Mesothelial cell of epicardium (in vitro differentiated cells): ENCODE measurements at places on chromosomes 4 and X.

DNA sequence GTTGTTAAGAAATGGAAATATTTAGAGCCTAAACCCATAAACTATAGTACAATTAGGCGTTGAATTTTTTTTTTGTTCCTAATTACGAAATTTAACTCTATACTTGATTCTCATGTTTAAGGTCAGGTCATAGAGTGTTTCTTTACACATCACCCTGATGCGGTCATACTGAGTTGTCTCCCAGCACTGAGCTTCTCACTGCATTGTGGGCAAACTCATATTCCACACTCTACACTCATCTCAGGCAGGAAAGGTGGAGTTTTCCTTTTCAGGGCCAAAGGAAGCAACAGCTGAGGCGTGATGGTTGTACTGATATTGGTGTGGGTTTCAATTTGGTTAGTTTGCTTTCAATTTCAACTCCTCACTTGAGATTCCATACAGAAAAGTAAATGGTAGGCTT lies 75.4 kb downstream of the FAT4 start:
- no peak for DNase-seq
- H3K4me3 ChIP-seq: no peak overlapping the region
- peaks cover 20% of the 10 kb centered on the region for H3K4me1 ChIP-seq
- no peaks in the 10 kb centered on the region for H3K27me3 ChIP-seq

GRCh38 chr4:38666766-38667084 lies 2.7 kb downstream of the KLF3 start:
- H3K4me1 ChIP-seq: peaks cover 69% of the 10 kb centered on the region
- peak overlapping the region; percentile 94 for H3K4me3 ChIP-seq
- no peaks in the 10 kb centered on the region for H3K36me3 ChIP-seq
- no peak for DNase-seq
- H3K27me3 ChIP-seq: no peaks in the 10 kb centered on the region

DNA sequence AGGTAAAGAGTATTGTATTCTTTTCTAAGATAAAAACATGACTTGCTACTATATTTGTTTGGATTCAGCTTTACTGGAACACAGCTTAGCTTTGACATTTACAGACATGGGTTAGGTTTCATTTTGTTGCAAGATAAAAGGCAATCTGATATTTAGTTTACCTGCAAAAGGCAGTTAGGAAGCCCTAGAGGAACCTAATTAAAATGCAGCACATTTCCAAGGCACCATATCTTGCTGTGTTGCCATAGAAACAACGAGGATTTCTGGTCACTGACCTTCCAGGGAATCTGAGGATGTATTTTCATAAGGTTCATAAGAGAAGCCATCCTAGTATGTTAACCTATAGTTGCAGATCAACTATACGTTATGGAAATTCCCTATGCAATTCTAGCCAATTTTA lies 116.0 kb downstream of the SNCA start:
- no peak for DNase-seq
- peaks cover 13% of the 10 kb centered on the region for H3K4me1 ChIP-seq
- no peak overlapping the region for H3K4me3 ChIP-seq
- peaks cover 3% of the 10 kb centered on the region for H3K36me3 ChIP-seq
- H3K27ac ChIP-seq: no peak overlapping the region

- no peak overlapping the region for H3K4me3 ChIP-seq
- no peak for DNase-seq
- H3K27ac ChIP-seq: no peak overlapping the region
- peaks cover 4% of the 10 kb centered on the region for H3K27me3 ChIP-seq
- peaks cover 3% of the 10 kb centered on the region for H3K4me1 ChIP-seq
- H3K36me3 ChIP-seq: no peaks in the 10 kb centered on the region
These were observed 41.9 kb upstream of the NSG1 start for GRCh38 chr4:4344915-4345527.

GRCh38 chrX:49273181-49273727 lies 3.7 kb downstream of the PPP1R3F start:
- H3K4me3 ChIP-seq: no peak overlapping the region
- H3K27me3 ChIP-seq: no peaks in the 10 kb centered on the region
- no peak for DNase-seq
- H3K27ac ChIP-seq: no peak overlapping the region
- H3K36me3 ChIP-seq: peaks cover 2% of the 10 kb centered on the region

DNA sequence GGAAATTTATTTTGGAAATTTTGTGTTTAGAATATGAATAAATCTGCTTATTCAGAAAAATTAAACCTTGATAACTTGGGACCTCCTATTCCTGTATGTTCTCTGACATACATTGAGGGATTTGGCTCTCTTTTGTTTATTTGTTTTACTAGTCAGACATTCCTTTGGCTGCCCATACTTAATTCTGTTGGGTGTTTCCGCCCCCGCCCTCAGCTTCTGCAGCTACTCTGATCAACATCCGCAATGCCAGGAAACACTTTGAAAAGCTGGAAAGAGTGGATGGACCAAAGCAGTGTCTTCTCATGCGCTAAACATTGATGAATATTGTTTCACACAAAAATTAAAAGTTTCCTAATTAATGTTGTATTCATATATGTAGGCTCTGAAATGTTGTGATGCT lies 40.5 kb downstream of the RRAGB start:
- H3K27me3 ChIP-seq: no peaks in the 10 kb centered on the region
- no peak for DNase-seq
- no peak overlapping the region for H3K4me3 ChIP-seq
- H3K4me1 ChIP-seq: no peaks in the 10 kb centered on the region

- no peak overlapping the region for H3K4me3 ChIP-seq
- H3K4me1 ChIP-seq: peaks cover 81% of the 10 kb centered on the region
- H3K27me3 ChIP-seq: no peaks in the 10 kb centered on the region
- H3K27ac ChIP-seq: peak overlapping the region; percentile 18
- DNase-seq: no peak
These were observed 130.6 kb upstream of the STX18 start for GRCh38 chr4:4672402-4672801.

DNA sequence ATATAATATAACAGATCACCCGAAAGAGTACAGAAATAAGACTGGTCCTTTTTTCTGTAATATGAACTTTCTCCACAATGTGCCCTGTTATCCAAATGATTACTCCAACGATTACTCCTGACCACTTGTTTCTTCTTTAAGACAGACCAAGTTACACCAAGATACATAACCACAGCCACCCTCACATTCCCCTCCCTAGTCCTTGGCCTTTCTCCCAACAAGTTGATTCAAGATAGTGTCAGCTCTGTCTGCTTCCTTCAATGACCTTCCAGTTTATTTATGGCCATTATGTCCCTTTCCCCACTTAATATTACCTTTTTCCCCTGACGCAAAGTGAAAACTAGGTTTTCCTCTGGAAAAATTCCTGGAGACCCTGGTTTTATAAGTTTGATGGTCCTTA lies 397.2 kb downstream of the FAM47B start:
- H3K36me3 ChIP-seq: no peaks in the 10 kb centered on the region
- no peak overlapping the region for H3K27ac ChIP-seq
- H3K27me3 ChIP-seq: no peaks in the 10 kb centered on the region
- H3K4me1 ChIP-seq: no peaks in the 10 kb centered on the region

- H3K36me3 ChIP-seq: no peaks in the 10 kb centered on the region
- H3K4me3 ChIP-seq: no peak overlapping the region
- no peaks in the 10 kb centered on the region for H3K27me3 ChIP-seq
- H3K4me1 ChIP-seq: no peaks in the 10 kb centered on the region
- no peak overlapping the region for H3K27ac ChIP-seq
These were observed 31.3 kb downstream of the CXCL13 start for GRCh38 chr4:77636902-77637301.

DNA sequence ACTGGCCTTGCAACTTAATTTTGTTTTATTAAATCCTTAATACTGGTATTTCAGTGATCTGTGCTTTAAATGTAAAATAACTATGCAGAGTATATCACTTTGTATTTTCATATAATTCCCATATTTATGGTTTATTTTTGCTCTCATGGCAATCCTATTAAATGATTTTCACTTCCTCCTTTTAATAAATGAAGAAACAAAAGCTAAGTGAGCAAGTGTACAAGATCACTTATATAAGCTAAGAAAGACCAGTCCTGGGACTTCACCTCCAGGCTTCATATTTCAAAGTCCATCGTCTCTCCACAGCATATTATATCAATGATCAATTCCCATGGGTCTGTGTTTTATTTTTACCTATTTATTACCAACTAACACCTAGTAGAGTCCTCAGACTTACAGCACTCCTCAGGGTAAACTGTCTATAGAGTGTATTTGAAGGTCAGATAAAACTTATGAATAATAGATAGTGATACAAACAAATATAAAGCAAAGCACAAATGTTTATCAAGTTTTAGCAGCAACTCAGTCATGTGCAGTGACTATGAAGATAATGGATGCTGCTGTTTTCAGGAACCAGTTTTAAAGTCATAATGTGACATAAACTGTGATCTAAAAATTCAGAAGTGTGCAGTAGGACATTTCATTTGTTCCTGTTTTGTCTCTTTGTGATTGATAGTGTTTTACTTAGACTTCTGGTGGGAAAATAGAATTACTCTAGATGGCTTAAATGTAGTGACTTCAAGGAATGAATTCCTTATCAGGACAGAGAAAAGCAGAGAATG lies 56.8 kb downstream of the ARHGAP24 start:
- H3K4me3 ChIP-seq: no peak overlapping the region
- no peak overlapping the region for H3K27ac ChIP-seq
- no peaks in the 10 kb centered on the region for H3K4me1 ChIP-seq
- H3K36me3 ChIP-seq: no peaks in the 10 kb centered on the region
- no peak for DNase-seq
- H3K27me3 ChIP-seq: no peaks in the 10 kb centered on the region

- H3K27me3 ChIP-seq: peaks cover 10% of the 10 kb centered on the region
- DNase-seq: no peak
- H3K4me3 ChIP-seq: no peak overlapping the region
These were observed 357.8 kb downstream of the MID1IP1 start for GRCh38 chrX:39158801-39159657.

DNA sequence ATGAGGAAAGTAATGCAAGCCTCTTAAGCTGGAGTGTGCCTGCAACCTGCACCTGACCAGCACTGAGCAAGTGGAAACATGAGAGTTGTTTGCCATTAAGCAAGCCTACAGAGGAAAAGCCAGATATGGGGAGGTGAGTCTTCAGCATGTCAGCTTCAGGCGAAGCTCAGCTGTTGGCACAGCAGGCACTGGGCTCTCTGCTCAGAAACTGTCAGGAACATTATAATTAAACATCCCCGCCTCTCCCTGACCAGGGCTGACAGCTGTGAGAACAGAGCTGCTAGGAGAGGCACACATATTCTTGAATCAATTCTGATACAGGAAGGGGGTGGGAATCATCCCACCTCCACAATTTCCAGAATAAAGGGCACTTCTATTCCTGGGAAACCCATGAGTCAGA lies 19.0 kb upstream of the DCX start:
- DNase-seq: no peak
- H3K36me3 ChIP-seq: no peaks in the 10 kb centered on the region
- no peak overlapping the region for H3K4me3 ChIP-seq

- H3K27me3 ChIP-seq: no peaks in the 10 kb centered on the region
- no peak overlapping the region for H3K4me3 ChIP-seq
- H3K4me1 ChIP-seq: peaks cover 4% of the 10 kb centered on the region
- no peaks in the 10 kb centered on the region for H3K36me3 ChIP-seq
- no peak overlapping the region for H3K27ac ChIP-seq
These were observed 61.1 kb downstream of the BANK1 start for GRCh38 chr4:101851672-101852071.

GRCh38 chr4:124279741-124280140 lies 432.8 kb downstream of the ANKRD50 start:
- no peaks in the 10 kb centered on the region for H3K27me3 ChIP-seq
- no peaks in the 10 kb centered on the region for H3K36me3 ChIP-seq
- no peak overlapping the region for H3K27ac ChIP-seq

DNA sequence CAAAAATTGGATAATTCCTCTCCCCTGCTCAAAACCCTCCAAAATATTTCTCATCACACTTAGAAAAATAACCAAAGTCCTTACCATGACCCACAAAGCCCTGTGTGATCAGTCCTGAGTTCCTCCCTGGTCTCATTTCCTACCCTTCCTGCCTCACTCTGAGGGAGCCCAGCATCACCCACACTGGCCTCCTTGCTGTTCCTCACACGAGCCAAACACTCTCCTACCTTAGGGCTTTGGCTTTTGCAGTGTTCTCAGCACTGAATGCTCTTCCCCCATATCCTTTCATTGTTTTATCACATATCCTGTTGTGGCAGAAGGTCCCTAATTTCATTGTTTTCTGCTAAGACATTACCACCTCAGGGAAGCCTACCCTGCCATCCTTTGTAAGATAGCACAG lies 12.2 kb downstream of the MGAT4D start:
- no peaks in the 10 kb centered on the region for H3K36me3 ChIP-seq
- no peak for DNase-seq
- H3K27me3 ChIP-seq: peaks cover 28% of the 10 kb centered on the region
- H3K4me1 ChIP-seq: no peaks in the 10 kb centered on the region

- H3K4me3 ChIP-seq: no peak overlapping the region
- H3K27ac ChIP-seq: no peak overlapping the region
- no peaks in the 10 kb centered on the region for H3K36me3 ChIP-seq
- H3K4me1 ChIP-seq: peaks cover 5% of the 10 kb centered on the region
- H3K27me3 ChIP-seq: peaks cover 50% of the 10 kb centered on the region
These were observed 4.2 kb upstream of the CXCL3 start for GRCh38 chr4:74042681-74043080.

DNA sequence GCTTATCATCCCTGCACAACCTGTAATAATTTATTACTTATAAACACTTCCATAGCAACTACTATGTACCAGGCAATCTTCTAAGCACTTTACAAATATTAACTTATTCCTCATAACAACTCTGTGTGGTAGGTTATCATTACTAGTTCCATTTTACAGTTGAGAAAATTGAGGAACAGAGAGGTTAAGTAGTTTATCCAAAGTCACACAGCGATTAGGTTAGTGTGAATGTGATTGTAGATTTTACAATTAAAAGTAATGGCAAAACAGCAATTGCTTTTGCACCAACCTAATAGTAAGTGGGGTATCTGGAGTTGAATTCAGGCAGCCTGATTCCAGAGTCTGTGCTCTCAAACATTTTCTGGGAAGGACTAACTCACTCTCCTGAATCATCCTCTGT lies 348.9 kb downstream of the NKX6-1 start:
- no peak overlapping the region for H3K27ac ChIP-seq
- DNase-seq: no peak
- H3K27me3 ChIP-seq: no peaks in the 10 kb centered on the region
- H3K36me3 ChIP-seq: no peaks in the 10 kb centered on the region

GRCh38 chrX:12052109-12052508 lies 86.2 kb upstream of the FRMPD4 start:
- no peaks in the 10 kb centered on the region for H3K4me1 ChIP-seq
- DNase-seq: no peak
- H3K4me3 ChIP-seq: no peak overlapping the region
- H3K27ac ChIP-seq: no peak overlapping the region
- no peaks in the 10 kb centered on the region for H3K36me3 ChIP-seq

GRCh38 chrX:7987160-7988012 lies 60.2 kb upstream of the PNPLA4 start:
- no peak overlapping the region for H3K27ac ChIP-seq
- H3K27me3 ChIP-seq: peaks cover 34% of the 10 kb centered on the region
- peaks cover 22% of the 10 kb centered on the region for H3K4me1 ChIP-seq
- H3K36me3 ChIP-seq: no peaks in the 10 kb centered on the region
- no peak overlapping the region for H3K4me3 ChIP-seq
- DNase-seq: no peak
